ENCODE measurements at places on chromosomes 11 and 22. TPM values are rescaled to one million over a fixed set of nuclear protein-coding genes. Genes with fewer than 3 reads are reported as not detected.

DNA sequence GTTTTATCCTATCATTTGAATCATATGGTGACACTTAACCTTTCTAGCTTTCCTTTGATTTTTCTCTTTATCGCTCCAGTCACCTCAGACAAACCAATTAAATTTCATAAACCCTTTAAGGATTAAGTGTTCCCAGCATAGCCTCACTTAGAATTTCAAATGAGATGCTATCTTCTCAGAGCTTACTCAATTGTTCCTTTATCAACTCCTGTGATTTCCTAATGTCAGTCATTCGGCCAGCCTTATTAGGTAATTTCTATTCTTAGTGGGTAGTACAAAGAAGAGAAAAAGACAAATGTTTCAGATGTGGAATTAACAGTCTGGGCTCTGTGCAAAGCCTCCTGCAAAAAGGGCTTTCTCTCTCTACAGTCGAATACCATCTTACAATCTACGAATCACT, 77.1 kb upstream of the CCDC90B start:
- H3K27me3 ChIP-seq = no peaks in the 10 kb centered on the region
- H3K36me3 ChIP-seq = no peaks in the 10 kb centered on the region
- no peaks in the 10 kb centered on the region for H3K4me1 ChIP-seq
- H3K27ac ChIP-seq = no peak overlapping the region

Gene STK33
- 20.0 TPM for total RNA-seq

GRCh38 chr11:3947061-3947460, 91.6 kb downstream of the STIM1 start:
- peak; percentile 76 for DNase-seq
- H3K4me1 ChIP-seq = peaks cover 55% of the 10 kb centered on the region
- H3K27ac ChIP-seq = peak overlapping the region; percentile 52
- no peaks in the 10 kb centered on the region for H3K27me3 ChIP-seq

- no peak for DNase-seq
- H3K36me3 ChIP-seq = no peaks in the 10 kb centered on the region
- H3K4me3 ChIP-seq = no peak overlapping the region
- no peaks in the 10 kb centered on the region for H3K4me1 ChIP-seq
These were observed 119.2 kb downstream of the TIMP3 start for GRCh38 chr22:32920734-32921133.

Gene DGCR8
- total RNA-seq = 35.1 TPM

DNA sequence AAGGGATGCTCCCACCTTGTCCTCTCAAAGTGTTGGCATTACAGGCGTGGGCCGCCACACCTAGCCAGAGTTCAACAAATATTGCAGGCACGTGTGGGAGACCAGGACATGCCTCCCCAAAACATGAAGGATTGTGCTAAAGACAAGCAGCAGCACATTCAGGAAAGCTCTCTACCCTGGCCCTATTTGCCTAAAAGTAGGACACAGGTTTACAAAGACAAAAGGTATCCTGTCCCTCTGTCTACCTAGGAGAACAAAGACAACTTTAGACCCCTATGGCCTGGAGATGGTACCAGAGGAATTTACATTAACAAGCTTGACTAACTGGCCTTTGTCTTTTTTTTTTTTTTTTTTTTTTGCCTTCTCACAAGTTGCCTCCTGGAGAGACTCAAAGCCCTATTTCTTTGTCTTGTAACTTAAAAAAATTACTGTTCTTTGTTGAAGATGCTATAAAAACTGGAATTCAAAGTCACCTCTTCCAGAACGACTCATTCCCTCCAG, 859 bp upstream of the ACCS start:
- H3K36me3 ChIP-seq = no peaks in the 10 kb centered on the region
- DNase-seq = no peak
- H3K27me3 ChIP-seq = no peaks in the 10 kb centered on the region
- no peak overlapping the region for H3K27ac ChIP-seq

DNA sequence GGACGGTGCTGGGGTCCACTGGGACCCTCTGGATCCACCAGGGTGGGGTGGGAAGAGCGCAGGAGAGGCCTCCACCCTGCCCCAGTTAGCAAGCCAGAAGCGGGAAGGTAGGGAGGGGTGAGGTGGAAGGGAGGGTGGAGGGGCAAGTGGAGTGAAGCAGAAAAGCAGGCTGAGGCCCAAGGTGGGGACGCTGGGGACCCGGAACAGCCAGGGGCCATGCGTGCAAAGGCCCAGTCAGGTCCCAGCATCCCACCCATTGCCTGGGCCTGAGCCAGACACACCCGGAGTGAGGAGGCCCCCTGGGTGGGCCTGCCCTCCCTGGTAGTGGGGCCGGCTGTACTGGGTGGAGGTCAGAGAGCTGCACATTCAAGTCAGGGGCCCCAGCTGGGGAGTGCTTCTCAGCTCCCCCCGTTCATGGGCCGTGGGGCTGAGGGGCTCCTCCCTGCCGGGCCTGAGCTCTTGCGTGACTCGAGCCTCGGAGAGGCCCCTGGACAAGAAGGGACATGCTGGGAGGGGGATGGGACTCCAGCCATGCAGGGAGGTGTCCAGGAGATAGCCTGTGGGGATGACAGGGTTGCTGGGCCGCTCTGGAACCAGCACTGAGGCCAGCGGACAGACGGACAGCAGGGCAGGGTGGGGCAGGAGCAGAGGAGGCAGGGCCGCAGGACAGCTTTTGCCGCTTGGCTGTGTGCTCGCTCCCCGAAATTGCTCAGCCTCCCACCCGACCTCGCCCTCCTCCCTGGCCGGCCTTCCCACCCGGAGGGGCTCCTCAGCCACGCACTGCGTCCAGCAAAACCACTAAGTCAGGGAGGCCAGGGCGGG, 7.7 kb downstream of the TNNT3 start:
- no peak overlapping the region for H3K27ac ChIP-seq
- no peaks in the 10 kb centered on the region for H3K4me1 ChIP-seq
- DNase-seq = no peak
- no peaks in the 10 kb centered on the region for H3K27me3 ChIP-seq
- no peak overlapping the region for H3K4me3 ChIP-seq
- no peaks in the 10 kb centered on the region for H3K36me3 ChIP-seq

GRCh38 chr22:42131562-42131961, 952 bp upstream of the CYP2D6 start:
- H3K4me3 ChIP-seq = no peak overlapping the region
- no peaks in the 10 kb centered on the region for H3K27me3 ChIP-seq
- H3K27ac ChIP-seq = no peak overlapping the region

DNA sequence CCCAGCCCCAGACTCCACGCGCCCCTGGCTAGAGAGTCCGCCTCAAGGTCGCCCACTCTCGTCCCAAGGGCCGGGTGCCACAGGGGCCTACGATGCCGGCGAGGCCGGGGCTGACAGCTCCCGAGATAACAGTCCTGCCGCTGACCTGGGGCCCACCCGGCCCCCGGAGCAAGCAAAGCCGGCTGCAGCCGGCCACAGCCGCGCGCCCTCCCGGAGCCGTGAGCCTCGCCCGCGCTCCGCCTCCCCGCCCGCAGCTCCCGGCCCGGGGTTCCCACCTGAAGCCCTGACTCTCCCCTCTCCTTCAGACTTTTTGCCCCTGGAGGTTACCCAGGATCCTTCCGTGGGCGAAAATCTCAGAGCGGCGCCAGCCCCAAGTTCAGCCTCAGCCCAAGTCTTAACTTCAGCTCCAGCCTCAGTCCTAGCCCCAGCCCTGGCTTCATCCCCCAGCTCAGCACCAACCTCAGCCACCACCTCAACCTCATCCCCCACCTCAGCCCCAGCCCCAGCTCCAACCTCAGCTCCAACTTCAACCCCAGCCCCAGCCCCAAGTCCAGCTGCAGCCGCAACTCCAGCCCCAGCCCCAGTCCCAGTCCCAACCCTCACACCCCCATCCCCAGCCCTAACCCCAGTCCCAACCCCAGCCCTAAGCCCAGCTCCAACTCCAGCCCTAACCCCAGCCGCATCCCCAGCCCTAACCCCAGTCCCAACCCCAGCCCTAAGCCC, 1.7 kb downstream of the KLHDC7B start:
- H3K4me1 ChIP-seq = peaks cover 29% of the 10 kb centered on the region
- H3K4me3 ChIP-seq = no peak overlapping the region
- no peak overlapping the region for H3K27ac ChIP-seq
- H3K36me3 ChIP-seq = no peaks in the 10 kb centered on the region
- peaks cover 1% of the 10 kb centered on the region for H3K27me3 ChIP-seq

GRCh38 chr11:56705784-56706396, 7.0 kb downstream of the OR9G1 start:
- DNase-seq = no peak
- H3K4me3 ChIP-seq = no peak overlapping the region
- H3K27me3 ChIP-seq = no peaks in the 10 kb centered on the region

DNA sequence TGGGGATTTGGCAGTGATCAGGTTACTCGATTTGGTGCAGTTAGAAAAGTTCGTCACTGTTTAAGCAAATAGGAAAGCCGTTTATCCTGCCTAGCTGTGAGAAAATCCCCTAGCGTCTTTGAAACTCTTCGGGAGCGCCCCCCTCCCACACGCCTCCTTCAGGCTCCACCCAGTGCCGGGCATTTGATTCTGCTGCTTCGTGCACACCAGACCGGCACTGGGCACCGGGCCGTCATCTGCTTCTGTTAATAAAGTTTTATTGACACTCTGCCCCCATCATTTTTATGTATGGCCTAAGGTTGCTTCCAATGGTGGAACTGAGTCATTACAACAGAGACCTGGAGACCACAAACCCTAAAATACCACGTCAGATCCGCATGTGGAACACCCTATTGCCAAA, 50.9 kb downstream of the IGF2 start:
- H3K4me1 ChIP-seq = no peaks in the 10 kb centered on the region
- H3K36me3 ChIP-seq = no peaks in the 10 kb centered on the region
- no peak overlapping the region for H3K27ac ChIP-seq

GRCh38 chr11:125950696-125951651, 5.1 kb downstream of the VSIG10L2 start:
- DNase-seq = no peak
- H3K4me1 ChIP-seq = no peaks in the 10 kb centered on the region
- no peaks in the 10 kb centered on the region for H3K36me3 ChIP-seq

Gene OR2AT4
- total RNA-seq = not detected

GRCh38 chr11:99638073-99638553, 617.4 kb downstream of the CNTN5 start:
- peak; percentile 20 for DNase-seq
- H3K27me3 ChIP-seq = no peaks in the 10 kb centered on the region
- no peak overlapping the region for H3K4me3 ChIP-seq

- no peak overlapping the region for H3K4me3 ChIP-seq
- H3K27ac ChIP-seq = no peak overlapping the region
- no peaks in the 10 kb centered on the region for H3K4me1 ChIP-seq
- no peak for DNase-seq
These were observed 856.2 kb upstream of the CCDC90B start for GRCh38 chr11:84142411-84142810.

- H3K27me3 ChIP-seq = no peaks in the 10 kb centered on the region
- DNase-seq = no peak
- H3K27ac ChIP-seq = peak overlapping the region; percentile 83
- peak overlapping the region; percentile 46 for H3K4me3 ChIP-seq
- peaks cover 65% of the 10 kb centered on the region for H3K4me1 ChIP-seq
These were observed 25.3 kb downstream of the STIM1 start for GRCh38 chr11:3880724-3881123.

Gene MS4A3
- not detected for total RNA-seq

DNA sequence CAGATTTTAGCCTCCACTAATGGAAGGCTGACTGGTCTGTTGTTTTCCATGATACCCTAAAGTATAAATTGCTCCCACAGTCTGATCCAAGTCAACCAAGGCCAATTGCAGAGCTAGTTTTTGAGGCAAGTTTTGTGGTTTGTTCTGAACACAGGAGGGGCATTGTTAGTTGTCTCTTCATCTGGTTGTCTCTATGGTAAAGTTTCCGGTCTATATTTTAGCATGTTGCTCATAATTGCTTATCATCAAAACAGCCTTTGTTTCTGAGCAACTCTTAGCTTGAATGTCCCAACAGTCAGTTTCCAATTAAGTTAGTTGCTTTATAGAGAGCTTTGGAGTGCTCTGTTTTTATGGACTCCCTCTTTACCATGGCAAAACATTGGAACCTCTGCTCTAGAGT, 217.6 kb upstream of the CARD18 start:
- H3K4me1 ChIP-seq = no peaks in the 10 kb centered on the region
- H3K36me3 ChIP-seq = no peaks in the 10 kb centered on the region
- H3K27me3 ChIP-seq = no peaks in the 10 kb centered on the region
- no peak overlapping the region for H3K27ac ChIP-seq

DNA sequence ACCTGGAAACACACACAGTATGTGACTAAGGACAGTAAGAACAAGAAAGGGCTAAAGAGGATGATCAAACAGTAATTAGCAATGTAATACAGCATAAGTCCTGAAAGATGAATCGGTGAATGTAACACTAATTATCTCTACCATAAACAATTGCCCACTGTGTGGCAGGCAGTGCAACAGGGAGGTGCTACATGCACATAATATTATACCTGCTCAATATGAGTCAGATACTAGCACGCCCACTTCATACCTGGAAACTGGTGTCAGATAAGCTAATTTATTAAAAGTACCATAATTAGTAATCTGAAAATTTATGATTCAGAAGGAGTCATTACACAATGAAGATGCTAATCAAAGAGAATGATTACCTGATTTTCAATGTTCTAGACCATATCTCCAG, 14.9 kb downstream of the CASP12 start:
- no peak overlapping the region for H3K4me3 ChIP-seq
- DNase-seq = no peak
- H3K27me3 ChIP-seq = no peaks in the 10 kb centered on the region
- no peak overlapping the region for H3K27ac ChIP-seq

- DNase-seq = no peak
- H3K27ac ChIP-seq = no peak overlapping the region
- peaks cover 3% of the 10 kb centered on the region for H3K4me1 ChIP-seq
- H3K27me3 ChIP-seq = no peaks in the 10 kb centered on the region
- H3K36me3 ChIP-seq = no peaks in the 10 kb centered on the region
- no peak overlapping the region for H3K4me3 ChIP-seq
These were observed 68.6 kb downstream of the RAB38 start for GRCh38 chr11:88106666-88107065.

DNA sequence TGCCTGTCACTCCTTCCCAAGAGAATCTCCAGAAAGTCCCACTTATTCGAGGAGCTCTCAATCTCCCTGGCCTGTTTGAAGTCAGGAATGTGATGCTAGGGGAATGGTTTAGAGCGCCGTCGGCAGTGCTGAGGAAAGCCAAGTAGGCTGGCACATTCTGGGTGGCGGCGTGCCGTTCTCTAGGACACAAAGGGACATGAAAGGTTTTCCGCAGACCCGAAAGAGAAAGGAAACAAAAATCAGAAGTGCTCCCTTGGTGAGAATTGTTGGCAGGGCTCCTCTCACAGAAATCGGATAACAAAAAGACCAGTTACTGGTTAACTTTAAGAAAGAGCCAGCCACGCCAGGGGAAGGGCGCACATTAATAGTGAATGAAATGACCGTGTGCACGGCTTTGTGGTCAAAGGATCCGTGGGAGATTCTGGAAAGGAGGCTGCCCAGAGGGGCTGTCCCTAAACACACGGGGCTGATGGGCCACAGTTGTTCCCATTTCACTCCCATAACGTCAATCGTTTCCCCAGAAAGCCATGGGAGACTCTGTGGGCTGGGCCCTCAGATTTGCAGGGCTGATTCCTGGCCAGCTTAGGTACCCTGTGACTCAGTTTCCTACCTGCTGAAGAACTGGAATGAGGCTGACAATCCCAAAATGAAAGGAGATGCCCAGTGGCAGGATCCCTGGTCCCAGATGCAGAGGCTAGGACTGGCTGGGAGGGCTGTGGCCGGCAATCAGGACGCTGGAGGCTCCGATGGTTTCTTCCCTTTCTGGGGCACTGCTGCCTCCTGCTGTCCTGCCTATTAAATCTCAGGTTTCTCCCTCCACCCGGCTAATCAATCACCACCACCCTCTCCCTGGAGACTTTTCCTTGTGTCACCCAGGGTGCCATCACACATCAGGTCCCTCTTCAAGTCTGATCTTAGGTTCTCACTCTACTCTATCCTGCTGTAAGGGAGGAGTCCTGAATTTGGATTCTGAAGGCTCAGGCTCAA, 82.3 kb downstream of the RCN1 start:
- no peaks in the 10 kb centered on the region for H3K36me3 ChIP-seq
- H3K27ac ChIP-seq = no peak overlapping the region
- no peak overlapping the region for H3K4me3 ChIP-seq
- no peak for DNase-seq
- no peaks in the 10 kb centered on the region for H3K4me1 ChIP-seq

Gene PAK1
- 119 TPM for total RNA-seq
